Naive B cell (primary cell): ENCODE measurements at places on chromosomes 3 and 15. TPM values are rescaled to one million over a fixed set of nuclear protein-coding genes. Genes with fewer than 3 reads are reported as not detected.

Gene ITPKA
- not detected for polyA plus RNA-seq

Gene RHCG
- not detected for polyA plus RNA-seq

Gene ANKRD63
- polyA plus RNA-seq: not detected

Gene DAZL
- 1.3 TPM for polyA plus RNA-seq

Gene VIPR1
- 1.5 TPM for polyA plus RNA-seq

Gene LDHAL6B
- polyA plus RNA-seq: not detected

Gene GLDN
- polyA plus RNA-seq: not detected

Gene CAMKV
- polyA plus RNA-seq: not detected

Gene DOCK3
- polyA plus RNA-seq: not detected

Gene EPM2AIP1
- polyA plus RNA-seq: 8.1 TPM

Gene GPD1L
- 2.7 TPM for polyA plus RNA-seq

Gene KLF15
- not detected for polyA plus RNA-seq

Gene GRIP2
- polyA plus RNA-seq: not detected
